ENCODE measurements at places on chromosomes 13 and 19. TPM values are rescaled to one million over a fixed set of nuclear protein-coding genes. Genes with fewer than 3 reads are reported as not detected.

SOX1 gene
- not detected for polyA plus RNA-seq

- DNase-seq = no peak
Measured at GRCh38 chr13:62119739-62120700, 704.4 kb upstream of the PCDH20 start.

- DNase-seq = no peak
Measured at GRCh38 chr19:44260695-44261446, 1.2 kb downstream of the ZNF233 start.

- no peak for DNase-seq
Measured at GRCh38 chr13:76751278-76751677, 134.9 kb downstream of the KCTD12 start.

GFY gene
- polyA plus RNA-seq = not detected

MBD3L3 gene
- polyA plus RNA-seq = not detected

Measured in right lung (tissue), 10 donors.